ENCODE measurements at places on chromosomes 4 and X.

DNA sequence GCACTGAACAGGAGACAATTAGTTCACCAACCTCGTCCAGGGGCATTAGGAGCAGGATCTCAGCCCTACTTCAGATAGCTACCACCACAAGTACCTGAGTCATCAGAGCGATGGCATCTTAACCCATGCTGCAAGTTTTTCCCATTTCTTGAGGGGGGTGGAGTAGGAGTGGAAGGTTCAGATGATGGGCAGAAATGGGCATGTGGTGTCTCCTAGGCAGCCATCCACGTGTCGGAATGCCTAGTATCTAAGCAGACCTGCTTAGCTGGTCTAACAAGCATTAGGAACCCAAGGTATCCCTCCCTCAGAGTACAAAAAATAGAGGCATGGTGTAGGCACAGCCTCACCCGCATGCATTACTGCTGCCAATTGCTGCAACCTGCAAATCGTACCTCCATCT, 159.1 kb upstream of the DGKK start:
- no peak for DNase-seq

- no peak for DNase-seq
Observed at GRCh38 chr4:143364063-143364462, 27.4 kb downstream of the GAB1 start.

- DNase-seq: peak; percentile 75
Observed at GRCh38 chrX:1537031-1537715, at the start of gene P2RY8. Gene P2RY8 (minus strand): TSS chrX:1537185. CDS start chrX:1466558, 70,627 bp downstream.

GRCh38 chr4:140052050-140052449, 101.9 kb downstream of the MAML3 start:
- DNase-seq: no peak

DNA sequence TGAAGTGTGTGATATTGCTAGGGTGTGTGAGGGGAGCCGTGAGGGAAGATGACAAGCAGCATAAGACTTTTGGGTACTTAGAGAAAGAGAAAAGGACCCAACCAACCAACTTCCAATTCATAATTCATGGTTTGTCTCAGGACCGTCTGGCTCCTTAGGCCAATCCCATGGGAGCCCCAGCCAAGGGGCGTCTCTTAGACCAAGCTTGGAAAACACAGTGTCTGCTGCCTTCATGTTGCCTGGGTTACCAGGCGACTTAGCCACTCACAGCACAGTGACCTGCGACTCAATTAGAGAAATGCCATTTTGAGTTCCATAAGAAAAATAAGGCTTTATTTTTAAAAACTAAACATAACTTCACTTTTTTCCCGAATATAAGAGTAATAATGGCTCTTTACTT, 32.7 kb downstream of the BST1 start:
- DNase-seq: no peak

GRCh38 chr4:185108669-185109068, 34.4 kb upstream of the SLC25A4 start:
- no peak for DNase-seq

DNA sequence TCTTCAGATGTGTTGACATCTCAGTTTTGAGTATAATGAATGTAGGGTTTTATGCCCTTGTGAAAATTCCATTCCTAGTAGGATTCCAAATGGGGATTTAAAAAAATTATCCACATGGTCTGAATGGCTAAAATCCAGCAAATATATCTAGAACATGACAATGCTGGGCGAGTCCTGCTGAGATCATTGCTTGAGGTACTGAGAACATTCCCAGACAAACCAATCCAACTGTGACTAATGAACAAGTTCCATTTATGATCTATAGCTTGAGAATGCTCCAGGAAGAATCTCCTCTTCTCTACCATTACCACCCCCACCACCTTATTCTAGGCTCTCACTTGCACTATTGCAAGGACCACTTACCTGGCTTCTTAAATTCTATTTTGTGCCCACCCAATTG, 77.2 kb upstream of the IL1RAPL2 start:
- no peak for DNase-seq

DNA sequence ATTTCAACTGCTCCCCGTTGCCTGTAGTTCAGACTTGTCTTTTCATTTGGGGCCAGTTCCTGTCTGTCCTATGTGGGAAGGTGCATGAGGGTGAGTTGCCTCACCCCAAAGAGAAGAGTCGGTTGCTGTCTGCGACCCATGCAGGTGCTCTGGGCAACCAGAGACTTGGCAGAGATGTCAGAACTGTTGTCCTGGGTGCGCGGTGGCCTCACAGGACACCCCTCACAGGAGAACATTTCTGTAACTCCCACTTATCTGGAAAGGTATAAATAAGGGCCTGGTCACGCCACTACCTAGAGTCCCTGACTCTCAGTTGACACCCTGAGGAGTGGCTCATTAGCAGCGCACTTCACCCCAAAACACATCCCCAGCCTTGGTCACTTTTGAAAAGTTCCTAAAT, 9.7 kb upstream of the NAT8L start:
- no peak for DNase-seq

DNA sequence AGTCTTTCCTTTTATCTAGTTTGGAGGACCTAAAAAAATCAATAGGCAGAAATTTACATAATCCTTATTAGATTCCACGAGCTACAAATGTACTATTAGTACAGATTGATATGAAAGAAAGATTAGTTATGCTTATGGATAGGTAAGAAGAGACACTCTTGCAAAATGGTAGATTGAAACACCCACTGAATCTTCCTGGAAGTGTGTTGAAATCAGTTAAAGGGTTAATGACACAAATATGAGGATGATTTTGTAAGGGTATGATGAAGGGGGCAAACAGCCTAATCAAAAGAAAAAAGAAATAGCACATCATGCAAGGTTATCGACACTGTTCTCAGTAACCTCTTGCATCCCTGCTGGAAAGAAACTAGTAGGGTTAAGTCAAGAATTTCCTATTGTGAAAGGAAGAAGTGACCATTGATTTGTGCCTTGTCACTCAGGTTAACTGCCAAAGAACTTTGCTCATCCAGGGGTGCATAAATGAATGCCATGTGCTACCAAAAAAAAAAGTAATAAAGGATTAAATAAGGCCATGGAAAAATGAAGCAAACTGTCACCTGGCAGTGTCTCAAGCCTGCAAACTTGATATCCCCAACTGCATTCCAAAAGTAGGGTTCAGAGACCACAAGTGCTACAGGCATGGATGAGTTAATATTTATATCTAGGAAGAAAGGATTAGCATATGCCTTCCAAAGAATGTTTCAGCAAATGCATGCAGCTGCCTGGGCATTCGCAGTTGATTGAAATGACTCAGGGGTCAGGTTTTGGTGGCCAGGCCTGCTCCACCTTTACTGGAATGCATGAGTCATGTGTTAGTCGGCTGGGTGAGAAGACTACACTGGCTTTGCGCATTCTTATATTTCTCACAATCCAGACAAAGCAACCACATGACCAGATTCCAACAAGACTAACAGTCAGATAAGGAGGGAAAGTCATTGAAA, 78.3 kb upstream of the ATXN3L start:
- DNase-seq: peak; percentile 1

- no peak for DNase-seq
Observed at GRCh38 chr4:7160439-7160838, 31.9 kb upstream of the SORCS2 start.

DNA sequence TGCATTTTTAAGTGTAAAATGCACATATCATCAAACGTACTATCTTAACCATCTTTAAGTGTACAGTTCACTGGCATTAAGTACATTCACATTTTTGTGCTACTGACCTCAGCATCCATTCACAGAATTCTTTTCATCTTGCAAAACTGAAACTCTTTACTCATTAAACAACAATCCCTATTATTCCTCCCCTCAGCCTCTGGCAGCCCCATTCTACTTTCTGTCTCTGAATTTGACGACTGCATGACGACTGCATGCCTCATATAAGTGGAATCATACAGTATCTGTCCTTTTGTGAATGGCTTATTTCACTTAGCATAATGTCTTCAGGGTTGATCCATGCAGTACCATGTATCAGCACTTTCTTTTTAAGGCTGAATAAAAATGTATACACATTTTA, 38.7 kb downstream of the CNKSR2 start:
- DNase-seq: no peak

- DNase-seq: peak; percentile 27
Observed at GRCh38 chrX:120302434-120302833, 8.8 kb downstream of the TMEM255A start.

GRCh38 chrX:78746496-78746895, 1.0 kb upstream of the LPAR4 start:
- DNase-seq: no peak

GRCh38 chr4:73576381-73576780, 43.9 kb downstream of the RASSF6 start:
- no peak for DNase-seq

- no peak for DNase-seq
Observed at GRCh38 chrX:22128961-22129360, 96.8 kb downstream of the PHEX start.

DNA sequence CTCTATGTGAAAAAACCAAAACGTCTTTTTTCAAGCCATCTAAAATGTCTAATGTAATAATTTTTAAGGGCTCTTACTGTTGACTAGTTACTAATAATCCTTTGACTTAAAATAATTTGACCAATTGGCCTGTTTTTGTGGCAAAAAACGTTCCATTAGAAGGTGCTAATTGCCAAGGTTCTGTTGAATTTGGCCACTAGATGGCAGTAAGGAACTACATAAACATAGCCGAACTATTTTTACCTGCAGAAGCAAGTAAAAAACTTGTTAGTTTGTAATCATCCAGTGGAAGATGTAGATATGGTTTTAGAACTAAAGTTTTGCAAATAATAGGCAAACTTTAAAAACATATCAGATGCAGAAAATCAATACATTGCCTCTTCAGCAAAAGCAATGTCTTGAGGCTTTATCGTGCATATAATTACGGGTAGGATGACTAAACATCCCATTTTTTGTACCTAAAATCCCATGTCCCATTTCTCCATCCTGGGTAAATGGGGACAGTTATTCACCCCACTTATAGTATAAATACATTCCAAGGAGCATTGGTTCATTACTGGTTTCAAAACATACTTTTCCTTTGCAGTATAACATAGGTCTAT, 57.6 kb downstream of the PROM1 start:
- DNase-seq: peak; percentile 14

GRCh38 chr4:185665655-185666054, 130.3 kb upstream of the PDLIM3 start:
- DNase-seq: no peak

All from HL-60 (cell line).